RKO (cell line): ENCODE measurements at places on chromosomes 6 and 20.
A peak's percentile ranks its signal among the peaks of the same experiment; 100 is the strongest.

GRCh38 chr6:135097172-135097571 lies 42.5 kb upstream of the HBS1L start:
- DNase-seq: no peak

DNA sequence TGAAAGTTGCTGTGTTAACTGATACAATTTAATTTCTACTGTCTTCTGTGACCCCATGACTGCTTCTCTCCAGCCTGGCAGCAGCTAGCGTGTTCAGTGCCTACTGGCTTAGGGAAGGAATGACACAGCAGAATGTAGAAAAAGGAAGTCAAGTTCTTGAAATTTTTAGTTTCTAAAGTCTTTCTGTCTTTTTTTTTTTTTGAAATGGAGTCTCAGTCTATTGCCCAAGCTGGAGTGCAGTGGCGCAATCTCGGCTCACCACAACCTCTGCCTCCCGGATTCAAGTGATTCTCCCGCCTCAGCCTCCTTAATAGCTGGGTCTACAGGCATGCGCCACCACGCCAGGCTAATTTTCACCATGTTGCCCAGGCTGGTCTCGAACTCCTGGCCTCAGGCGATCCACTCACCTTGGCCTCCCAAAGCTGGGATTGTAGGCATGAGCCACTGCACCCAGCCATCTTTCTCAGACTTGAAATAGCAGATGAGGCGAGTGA lies 39.3 kb downstream of the PCNA start:
- DNase-seq: no peak

GRCh38 chr6:137044366-137045221 lies at the start of gene IL20RA:
IL20RA (minus strand) TSS chr6:137044965; CDS start chr6:137044728, 237 bp downstream.
- no peak for DNase-seq

DNA sequence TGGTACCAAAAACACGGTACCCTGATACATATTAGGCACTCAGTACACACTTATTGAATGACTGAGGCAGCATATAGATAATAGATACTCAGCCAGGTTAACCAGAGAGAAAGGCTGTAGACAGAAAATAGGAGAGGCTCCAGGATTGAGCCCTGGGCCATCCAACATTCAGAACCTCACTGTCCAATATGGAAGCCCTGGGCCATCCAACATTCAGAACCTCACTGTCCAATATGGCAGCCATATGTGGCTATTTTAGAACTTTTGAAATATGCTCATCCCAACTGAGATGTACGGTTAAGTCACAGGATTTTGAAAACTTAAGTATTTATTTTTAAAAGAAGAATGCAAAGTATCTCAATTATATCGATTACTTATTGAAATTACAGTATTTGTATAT lies 142.5 kb upstream of the ID4 start:
- DNase-seq: no peak

- no peak for DNase-seq
Observed at GRCh38 chr6:89268776-89269175, 46.3 kb downstream of the GABRR2 start.

DNA sequence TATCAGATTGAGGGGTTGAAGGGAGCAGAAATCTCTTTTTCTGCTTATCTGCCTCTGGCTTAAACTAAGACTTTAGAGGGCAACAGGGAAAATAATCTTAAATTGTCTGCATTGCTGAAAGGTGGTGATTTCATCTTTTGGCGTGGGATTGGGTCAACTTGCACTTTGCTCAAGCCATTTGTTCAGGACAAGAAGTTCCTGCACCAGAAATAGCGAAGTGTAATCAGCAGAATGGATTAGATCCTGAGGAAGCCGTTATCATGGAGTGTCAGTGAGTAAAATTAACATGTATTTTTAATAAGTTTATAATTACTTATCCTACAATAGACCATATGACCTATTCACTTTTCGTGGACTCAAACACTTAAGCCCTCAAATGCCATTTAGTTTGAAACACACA lies 249.3 kb downstream of the CD83 start:
- no peak for DNase-seq

GRCh38 chr6:51273228-51273961 lies 454.7 kb downstream of the TFAP2B start:
- no peak for DNase-seq

DNA sequence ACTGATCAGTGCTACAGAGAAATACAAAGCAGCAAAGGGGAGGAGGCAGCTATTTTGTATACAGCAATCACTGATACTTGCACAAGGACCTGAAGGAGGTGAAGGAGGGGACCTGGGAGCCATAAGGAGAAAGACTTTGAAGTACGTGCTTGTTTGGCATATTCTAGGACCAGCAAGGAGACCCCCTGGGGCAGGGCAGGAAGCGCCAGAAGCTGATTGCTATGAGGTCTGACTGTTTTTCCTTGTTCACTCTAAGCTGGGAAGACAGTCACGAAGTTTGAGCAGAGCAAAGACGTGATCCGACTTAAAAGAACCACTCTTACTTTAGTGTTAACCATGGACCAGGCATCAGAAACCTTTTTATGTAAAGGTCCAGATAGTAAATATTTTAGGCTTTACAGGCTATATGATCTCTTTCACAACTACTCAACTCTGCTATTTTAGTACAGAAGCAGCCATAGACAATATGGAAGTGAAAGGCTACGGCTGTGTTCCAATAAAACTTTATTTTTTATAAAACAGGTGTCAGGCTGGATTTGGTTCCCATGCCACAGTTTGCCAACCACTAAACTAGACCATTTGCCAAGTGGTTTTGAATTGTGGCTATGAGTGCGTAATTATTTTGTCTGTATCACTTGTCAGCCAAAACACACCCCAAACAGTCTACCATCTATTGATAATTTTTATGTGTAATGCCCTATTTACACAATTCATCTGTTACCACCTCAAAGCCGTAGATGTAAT lies 217.9 kb downstream of the PRL start:
- no peak for DNase-seq

DNA sequence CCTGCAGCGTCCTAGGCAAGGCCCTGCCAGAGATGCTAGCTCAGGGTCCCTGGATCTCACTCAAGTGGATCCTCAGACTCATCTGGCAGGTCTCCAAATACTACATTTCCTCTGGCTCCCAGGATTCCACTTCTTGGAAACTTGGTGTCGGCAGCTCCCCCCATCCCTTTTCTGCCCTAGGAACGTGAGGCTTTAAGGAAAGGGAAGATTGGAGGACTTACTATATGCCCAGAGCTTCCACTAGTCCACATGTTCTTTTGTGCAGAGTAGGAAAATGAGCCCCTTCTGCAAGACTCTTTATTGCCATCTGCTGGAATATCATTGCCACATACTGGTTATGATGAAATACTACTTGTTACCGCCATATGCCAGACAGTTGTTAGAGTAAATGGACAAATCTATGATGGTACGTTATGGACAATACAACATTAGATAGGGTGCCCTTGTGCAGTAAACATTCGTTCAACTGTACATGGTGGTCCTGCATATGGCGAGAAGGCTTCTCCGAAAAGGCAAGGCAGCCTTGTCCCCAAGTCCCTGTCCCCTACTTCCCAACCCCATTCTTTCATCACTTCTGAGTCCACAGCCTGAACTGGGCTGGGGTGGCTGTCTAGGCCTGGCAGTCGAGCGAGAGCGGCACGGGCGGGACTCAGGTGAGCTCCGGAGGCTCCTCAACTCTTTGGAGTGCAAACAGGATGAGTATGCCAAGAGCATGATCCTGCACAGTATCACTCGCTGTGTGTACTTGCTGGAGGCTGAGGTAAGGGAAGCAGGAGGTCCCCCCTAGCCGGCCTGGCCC lies 780 bp downstream of the ARMC12 start:
- DNase-seq: peak; percentile 91

DNA sequence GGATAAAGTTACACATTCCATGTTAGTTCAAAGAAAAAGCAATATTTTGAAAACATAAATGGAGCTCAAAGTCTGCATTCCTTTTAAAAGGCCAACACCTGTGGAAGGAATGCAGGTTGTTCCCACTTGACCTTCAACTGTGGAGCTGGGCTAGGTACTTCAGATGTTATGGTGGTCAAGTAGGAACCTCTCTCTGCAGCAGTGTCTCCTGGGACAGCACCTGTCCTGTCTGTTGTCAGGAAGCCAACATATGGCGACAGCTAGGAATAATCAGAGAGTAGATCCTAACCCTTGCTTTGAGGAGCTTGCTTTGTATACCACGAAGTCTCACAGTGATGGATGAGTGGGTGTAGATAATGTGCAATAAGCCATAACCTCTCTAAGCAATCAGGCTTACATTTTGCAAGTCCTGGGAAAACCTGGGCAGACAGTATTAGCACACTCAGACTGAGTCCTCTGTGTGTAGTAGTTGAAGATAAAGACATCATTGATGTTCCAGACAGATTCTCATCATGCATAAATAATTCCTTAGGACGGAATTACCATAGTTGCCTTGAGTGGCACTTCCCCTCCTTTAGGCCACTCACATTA lies 347.5 kb downstream of the PRL start:
- DNase-seq: no peak

GRCh38 chr20:25251558-25251957 lies 3.7 kb downstream of the PYGB start:
- DNase-seq: no peak

- DNase-seq: no peak
Observed at GRCh38 chr20:55135923-55136322, 660.5 kb downstream of the DOK5 start.

DNA sequence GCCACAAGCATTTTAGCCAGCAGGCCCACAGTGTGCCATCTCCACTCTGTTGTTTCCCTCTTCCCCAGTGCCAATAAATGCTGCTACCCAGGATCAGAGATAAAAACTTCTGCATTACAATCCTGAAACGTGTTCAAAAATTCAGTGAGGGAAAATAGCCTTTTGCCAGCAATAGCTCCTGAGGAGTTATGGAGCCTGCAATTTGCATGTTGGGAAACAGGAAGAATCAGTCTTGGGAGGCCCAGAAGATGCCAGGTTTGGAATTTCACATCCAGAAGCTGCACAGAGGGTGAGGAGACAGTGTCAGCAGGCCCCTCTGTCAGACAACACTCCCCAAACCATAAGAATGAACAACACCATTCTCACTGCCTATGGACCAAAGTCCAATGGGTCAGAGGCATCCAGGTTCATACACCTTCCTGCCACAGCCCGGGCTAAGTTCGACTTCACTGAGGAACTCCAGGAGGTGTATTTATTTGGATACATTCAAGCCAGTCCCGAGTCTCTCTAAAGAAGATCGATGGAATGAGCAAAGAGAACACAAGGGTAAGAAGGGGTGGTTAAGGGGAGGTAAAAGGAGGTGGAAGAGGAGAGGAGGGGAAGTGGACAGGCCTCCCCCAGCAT lies 20.8 kb downstream of the RRBP1 start:
- DNase-seq: no peak

DNA sequence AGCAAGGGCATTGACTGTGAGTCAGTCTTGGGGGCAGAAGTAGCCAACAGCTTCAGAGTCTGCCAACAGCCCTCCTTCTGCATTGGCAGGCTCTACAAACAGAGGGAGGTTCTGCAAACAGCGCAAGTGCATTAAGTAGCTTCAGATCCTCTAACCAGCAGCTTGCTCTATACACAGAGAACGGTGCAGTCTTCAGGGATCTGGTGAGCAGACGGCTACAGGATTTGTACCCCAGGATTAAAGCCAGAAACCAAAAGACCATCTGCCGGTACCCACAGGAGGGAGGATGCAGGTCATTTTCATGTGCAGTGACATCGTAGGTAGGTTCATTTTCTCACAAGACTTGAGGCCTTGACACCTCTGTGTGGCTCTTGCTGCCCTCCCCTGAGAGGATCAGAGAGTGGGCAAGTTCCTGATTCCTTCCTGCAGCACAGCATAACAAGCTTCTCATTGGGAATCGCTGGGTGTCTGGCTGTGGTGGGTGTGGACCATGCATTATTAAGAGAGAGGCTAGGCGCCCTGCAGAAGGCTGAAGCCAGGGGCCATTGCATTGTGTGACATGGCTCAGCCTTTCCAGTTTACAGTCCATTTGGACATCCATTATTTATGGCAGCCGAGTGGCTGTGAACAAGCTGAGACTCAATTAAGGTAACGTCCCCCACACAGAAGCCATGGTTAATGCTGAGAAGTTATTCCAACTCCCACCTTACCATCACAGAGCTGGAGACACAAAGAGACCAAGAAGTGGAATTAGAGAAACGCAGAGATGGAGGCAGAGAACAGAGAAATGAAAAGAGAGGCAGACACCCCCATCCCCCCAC lies 250.0 kb downstream of the LRFN2 start:
- no peak for DNase-seq

DNA sequence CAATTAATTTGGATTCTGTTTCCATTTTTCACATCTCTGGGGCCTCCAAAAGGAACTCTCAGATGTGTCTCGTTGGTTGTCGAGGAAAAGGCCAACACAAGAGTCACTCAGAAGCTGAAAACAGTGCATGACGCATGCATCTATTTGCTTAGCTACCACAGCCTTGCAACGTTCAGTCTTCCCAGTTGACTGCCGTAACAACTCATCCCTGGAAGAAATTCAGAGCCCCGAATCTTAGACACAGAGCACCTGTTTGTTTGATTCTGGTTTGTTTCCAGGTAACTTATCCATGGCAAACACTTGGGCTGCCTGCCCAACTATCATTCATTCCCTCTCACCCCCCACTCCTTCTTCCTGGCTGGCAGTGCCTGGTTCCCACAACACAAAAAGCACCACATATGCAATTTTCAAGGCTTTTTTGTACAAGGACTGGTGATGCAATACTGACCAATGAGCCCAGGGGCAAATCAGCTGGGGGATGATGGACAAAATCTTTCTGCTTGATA lies 60.5 kb downstream of the ZMYND8 start:
- DNase-seq: no peak

DNA sequence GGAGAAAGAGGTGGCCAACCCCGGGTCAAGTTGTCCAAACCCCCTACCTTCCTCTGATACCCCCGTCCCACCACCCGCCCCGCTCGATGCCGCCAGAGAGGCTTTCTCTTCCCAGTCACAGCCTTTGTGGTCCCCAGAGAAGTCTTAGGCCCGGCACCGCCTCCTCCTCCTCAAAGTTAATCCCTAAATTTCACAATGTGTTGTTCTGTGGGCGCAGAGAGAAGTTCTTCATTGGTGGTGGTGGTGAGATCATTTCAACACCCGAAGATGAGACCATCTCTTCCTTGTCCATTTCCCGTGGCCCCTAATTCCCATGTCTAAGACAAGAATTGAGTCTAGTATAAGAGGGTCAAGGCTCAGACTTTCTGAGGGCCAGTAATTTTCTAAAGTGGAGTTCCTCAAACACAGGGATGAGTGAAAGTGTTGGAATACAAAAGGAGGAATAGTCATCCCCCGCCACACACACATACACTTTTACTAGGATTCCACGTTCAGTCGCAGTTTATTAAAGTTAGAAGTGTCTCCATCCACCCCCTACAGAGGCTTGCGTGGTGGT lies 10.4 kb downstream of the TRIM31 start:
- peak; percentile 28 for DNase-seq
